DMS53 (cell line): ENCODE measurements at places on chromosomes 12 and 14.

- no peak for DNase-seq
These were observed 23.4 kb downstream of the ASPG start for GRCh38 chr14:104108570-104109541.

GRCh38 chr12:120928864-120929652, 24.9 kb upstream of the SPPL3 start:
- peak; percentile 96 for DNase-seq

DNA sequence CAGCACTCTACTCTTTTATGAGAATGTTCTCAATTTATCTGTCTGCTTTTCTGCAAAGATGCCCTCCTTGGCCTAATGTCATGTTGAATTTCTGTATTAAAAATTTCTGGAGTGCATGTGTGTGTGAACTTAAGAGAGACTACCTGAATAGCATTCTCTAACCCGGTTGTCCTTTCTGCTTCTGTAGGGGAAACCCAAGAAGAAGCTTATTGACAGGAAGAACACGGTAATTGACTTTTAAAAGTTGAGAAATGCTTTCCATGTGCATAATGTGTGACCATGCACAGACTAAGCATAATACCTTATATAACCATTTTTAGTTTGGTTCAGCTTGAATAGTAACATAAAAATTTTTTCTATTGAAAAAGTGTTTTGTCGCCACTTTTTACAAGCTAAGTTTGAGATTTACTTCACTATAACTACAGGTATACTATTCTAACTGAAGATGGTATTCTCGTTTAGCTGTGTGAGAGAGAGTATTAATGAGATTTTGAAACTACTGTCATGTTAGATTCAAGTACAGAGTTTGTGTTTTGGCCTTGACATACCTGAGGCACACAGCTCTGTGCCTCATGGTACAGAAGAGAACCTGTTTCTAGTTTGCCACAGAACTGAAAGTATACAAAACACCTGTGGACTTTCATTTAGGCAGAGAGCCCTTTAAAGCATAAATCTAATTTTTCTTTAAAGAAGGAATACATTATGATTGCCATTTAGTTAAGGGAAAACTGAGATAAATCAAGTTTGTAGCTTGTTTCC, 96.8 kb downstream of the TTLL5 start:
- DNase-seq = no peak

- DNase-seq = no peak
These were observed 207.4 kb upstream of the EEA1 start for GRCh38 chr12:93136253-93137055.

GRCh38 chr12:113844495-113845210, 121.5 kb downstream of the RBM19 start:
- no peak for DNase-seq

- DNase-seq = no peak
These were observed 14.2 kb upstream of the STYK1 start for GRCh38 chr12:10688042-10688441.

DNA sequence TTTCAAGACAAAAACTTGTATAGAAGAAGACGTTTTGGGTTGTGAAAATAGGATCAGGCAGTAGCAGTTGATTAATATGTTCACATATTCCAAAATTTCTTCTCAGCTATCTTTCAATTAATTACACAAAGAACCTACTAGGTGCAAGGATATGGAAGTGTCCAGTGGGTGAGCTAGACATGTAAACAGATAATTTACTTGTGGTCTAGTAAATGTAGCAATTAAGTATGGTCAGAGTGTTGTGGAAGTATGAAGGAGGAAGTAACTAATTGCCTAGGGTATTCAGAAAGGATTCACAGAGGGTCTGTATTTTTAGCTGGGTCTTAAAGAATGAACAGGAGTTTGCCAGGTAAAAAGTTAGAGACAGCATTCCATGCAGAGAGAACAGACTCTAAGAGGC, 5.9 kb downstream of the GOLGA5 start:
- DNase-seq = no peak
